T-helper 2 cell treated with Interferon-gamma antibody and Interleukin-4, amounts not matched to agents 100 ng/mL and 5 ng/mL, for 36 hours (primary cell): ENCODE measurements at places on chromosomes 6 and 20. TPM values are rescaled to one million over a fixed set of nuclear protein-coding genes. Genes with fewer than 3 reads are reported as not detected.

BTBD9 gene
- 17.2 and 18.8 TPM in 2 replicates for total RNA-seq

LRRC73 gene
- total RNA-seq = 0.16 and 0.32 TPM in 2 replicates

TRIM10 gene
- 0.05 TPM in 1 of 2 replicates, not detected in the other for total RNA-seq

LTB gene
- 767 and 782 TPM in 2 replicates for total RNA-seq

CRISP3 gene
- total RNA-seq = not detected in 2 replicates

GPX5 gene
- not detected in 2 replicates for total RNA-seq

C6orf52 gene
- 0.43 and 0.93 TPM in 2 replicates for total RNA-seq

COL21A1 gene
- not detected in 2 replicates for total RNA-seq

ERVFRD-1 gene
- 0.07 TPM in 1 of 2 replicates, not detected in the other for total RNA-seq

OSTM1 gene
- 22.1 and 25.6 TPM in 2 replicates for total RNA-seq

ECT2L gene
- total RNA-seq = not detected in 2 replicates

HLA-DQA1 gene
- total RNA-seq = 20.2 and 21.5 TPM in 2 replicates

FOXQ1 gene
- total RNA-seq = not detected in 2 replicates

CALHM4 gene
- not detected in 2 replicates for total RNA-seq

CDK19 gene
- 23.8 and 26.2 TPM in 2 replicates for total RNA-seq

CST5 gene
- not detected in 2 replicates for total RNA-seq

DEFB132 gene
- total RNA-seq = not detected in 2 replicates

TFAP2A gene
- 0.07 TPM in 1 of 2 replicates, not detected in the other for total RNA-seq

HTR1E gene
- total RNA-seq = not detected in 2 replicates

AGPAT1 gene
- 40.8 and 41.6 TPM in 2 replicates for total RNA-seq

ABCC10 gene
- 51.6 and 52.1 TPM in 2 replicates for total RNA-seq

CD93 gene
- total RNA-seq = 4.3 and 5.0 TPM in 2 replicates

PNPLA1 gene
- total RNA-seq = not detected in 2 replicates

GLP1R gene
- total RNA-seq = not detected in 2 replicates

PTK7 gene
- 1.9 TPM in 2 replicates for total RNA-seq

ZBP1 gene
- total RNA-seq = 10.1 and 10.5 TPM in 2 replicates

DNAAF9 gene
- 3.4 and 3.6 TPM in 2 replicates for total RNA-seq
